ENCODE measurements at places on chromosomes 11 and 22. TPM values are rescaled to one million over a fixed set of nuclear protein-coding genes. Genes with fewer than 3 reads are reported as not detected.

DNA sequence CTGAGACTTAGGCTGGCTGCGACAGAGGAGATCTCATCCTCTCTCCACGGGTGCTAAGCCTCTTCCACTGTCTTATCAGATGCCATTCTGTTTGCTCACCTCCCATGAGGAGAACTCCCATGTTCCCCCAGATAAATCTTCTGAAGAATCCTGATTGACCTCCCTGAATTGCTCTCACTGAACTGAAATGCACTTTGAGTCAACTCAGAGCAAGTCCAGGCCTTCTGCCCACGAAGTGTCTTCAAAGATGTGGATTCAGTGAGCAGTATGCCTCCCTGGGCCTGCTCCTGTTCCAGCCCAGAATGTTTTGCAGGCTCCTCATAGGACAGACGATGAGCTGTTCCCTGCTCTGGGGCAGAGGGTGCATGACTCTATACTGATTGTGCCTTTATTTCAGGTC is 17.4 kb downstream of the TUB start:
- peak; percentile 13 for DNase-seq

DNA sequence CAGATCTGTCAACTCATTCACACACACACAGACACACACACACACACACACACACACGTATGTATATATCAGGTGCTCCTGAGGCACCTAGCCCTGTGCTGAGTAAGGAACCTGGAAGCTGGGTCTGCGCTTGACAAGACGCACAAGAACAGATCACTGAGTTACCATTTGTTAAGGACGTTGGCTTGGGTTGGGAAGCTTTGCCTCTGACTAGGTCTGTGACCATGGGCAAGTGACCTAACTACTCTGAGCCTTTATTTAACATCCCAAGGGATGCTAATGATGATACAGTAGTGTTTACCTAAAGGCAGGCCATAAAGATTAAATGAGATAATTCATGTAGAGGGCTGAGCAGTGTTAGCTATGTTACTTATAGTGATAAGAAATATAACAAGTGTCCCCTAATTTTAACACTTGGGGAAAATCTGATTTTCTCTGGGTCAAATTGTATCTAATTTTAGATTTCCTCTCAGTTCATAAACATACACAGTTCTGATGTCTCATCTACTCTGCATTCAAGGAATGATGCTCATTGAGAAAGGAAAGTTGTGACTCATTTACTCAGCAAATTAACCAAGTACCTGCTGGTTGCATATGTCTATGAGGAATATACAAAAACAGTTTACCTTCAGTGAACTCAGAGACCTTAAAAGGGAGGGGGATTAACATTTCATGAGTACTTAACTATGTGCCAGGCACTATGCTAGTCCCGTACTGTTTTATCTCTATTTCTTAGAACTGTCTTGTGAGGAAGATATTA is 13.6 kb downstream of the RNF185 start:
- peak; percentile 85 for DNase-seq

Gene SHANK3
- total RNA-seq, result 0.58 TPM

DNA sequence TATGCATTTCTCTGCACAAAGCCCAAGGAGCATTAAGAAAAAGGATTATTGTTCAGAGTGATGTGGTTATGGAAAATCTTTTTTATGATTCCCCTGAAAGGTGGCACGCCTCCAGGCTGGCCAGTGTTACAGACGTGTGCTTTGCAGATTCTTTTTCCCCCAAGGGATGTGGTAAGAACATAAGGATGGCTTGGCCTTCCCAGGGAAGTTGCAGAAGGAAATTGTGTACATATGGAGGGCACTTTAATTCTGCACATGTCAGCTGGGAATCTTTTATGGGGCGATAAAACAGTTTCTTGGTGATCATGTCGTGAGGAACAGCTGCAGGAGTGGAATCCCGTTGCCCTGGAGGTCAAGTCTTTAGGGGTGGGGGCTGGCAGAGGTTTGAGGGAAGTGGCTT is 9.7 kb downstream of the SMARCB1 start:
- DNase-seq, result peak; percentile 56

DNA sequence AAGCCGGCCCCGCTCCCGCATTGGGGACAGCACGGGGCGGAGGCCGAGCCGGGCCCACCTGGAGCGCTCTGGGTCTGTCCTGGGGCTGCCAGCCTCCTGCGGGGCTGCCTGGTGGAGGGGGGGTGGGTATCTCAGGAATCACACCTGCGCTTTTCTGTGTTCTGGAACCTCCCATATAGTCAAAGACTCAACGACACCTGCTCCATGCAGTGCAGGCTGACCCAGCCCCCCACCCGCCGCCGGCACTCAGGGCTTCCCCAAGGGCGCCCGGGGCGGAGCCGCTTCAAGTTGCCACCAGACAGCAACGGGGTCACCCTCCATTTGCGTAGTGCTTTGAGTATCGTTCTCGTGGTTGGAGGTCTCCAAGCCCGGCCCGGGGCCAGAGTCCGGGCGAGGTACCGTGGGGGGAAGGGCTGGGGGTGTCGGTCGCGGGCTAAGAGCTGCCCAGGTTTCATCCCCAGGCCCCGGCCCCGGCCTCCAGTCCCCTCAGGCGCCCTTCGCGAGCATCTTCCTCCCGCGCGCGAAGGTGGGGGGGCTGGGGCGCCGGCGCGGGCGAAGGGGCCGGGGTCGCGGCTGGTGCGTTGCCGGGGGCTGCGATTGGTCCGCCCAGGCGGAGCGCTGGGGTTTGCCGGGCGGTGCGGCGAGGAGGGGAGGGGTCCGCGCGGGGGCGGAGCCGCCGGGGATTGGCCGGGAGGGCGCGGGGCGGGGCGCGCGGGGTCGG is 6.6 kb downstream of the TSPAN4 start:
- no peak for DNase-seq

DNA sequence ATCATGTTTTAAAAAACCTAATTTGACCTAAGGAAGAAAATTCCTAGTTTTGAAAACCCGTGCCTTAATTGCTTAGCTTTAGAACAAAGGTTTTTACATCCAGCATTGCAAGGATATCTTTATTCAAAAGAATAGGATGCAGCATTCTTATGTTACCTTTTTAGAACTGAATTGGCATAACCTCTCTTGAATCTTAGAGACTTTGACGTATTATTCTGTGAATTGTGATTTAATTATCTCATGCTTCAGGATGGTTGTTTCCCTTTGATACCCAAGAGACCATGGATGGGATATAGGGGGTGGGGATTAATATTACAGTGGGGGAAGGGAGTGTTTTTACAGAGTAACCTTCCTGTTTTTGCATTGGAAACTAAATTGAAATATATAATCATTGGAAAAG is 49.4 kb downstream of the ARHGEF12 start:
- no peak for DNase-seq

Gene TMEM86A
- 2.1 TPM for total RNA-seq

- DNase-seq, result peak; percentile 26
Observed at GRCh38 chr11:27563201-27563600, 56.6 kb upstream of the LIN7C start.

DNA sequence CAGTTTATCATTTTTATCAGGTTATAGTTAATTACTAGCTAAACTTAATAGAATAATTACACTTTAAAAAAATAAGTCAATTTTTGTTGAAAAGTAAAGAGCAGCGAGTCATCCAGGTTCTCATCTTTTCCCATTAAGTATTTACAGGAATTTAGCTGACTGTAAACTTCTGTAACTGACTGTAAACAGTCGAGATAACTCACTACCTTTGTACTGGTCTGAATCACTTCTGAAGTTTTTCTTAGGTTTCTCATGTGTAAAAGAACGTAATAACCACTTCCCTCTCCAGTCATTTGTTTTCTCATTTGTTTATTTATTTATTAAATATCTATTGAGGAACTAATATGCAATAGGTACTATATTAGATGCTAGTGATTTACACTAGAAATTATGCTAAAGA is 270.8 kb downstream of the DYNC2H1 start:
- no peak for DNase-seq

Gene MACROD1
- 40.8 TPM for total RNA-seq

- no peak for DNase-seq
Observed at GRCh38 chr11:132821014-132821413, 711.3 kb downstream of the OPCML start.

Gene PGA5
- total RNA-seq, result 2.0 TPM

GRCh38 chr22:37432708-37433054 is 5.4 kb upstream of the ELFN2 start:
- no peak for DNase-seq

Gene SCGB1D2
- not detected for total RNA-seq

DNA sequence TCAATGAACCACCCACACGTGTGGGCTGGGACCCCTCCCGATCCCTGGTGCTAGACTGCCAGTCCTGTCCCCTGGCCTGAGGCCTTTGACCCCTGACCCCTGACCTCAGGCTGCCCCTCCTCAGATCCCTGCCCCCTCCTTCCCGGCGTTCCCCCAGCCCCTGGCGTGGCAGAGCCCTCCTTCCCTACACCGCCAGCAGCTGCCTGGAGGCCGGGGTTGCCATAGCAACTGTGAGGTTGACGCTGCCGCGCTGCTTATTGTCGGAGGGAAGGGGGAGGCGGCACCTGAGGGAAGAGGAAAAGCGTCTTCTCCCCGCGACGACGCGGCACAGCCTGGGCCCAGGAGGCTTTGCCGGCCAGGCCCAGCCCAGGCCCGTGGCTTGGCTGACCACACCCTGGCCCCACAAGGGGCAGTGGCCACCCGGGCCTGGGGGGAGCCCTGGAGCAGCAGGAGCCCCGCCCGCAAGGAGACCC is 32.6 kb downstream of the SHANK3 start:
- DNase-seq, result no peak

Gene GTPBP1
- total RNA-seq, result 26.4 TPM

GRCh38 chr11:1643146-1643690 is 13.6 kb downstream of the KRTAP5-5 start:
- DNase-seq, result no peak

Gene SPI1
- not detected for total RNA-seq

Gene ANO3
- total RNA-seq, result not detected

Gene FAM83F
- total RNA-seq, result not detected

Gene NRGN
- total RNA-seq, result 2.4 TPM

Gene OR8D1
- total RNA-seq, result not detected

Data from LHCN-M2 (cell line).